ENCODE measurements at places on chromosomes 11 and 22.

DNA sequence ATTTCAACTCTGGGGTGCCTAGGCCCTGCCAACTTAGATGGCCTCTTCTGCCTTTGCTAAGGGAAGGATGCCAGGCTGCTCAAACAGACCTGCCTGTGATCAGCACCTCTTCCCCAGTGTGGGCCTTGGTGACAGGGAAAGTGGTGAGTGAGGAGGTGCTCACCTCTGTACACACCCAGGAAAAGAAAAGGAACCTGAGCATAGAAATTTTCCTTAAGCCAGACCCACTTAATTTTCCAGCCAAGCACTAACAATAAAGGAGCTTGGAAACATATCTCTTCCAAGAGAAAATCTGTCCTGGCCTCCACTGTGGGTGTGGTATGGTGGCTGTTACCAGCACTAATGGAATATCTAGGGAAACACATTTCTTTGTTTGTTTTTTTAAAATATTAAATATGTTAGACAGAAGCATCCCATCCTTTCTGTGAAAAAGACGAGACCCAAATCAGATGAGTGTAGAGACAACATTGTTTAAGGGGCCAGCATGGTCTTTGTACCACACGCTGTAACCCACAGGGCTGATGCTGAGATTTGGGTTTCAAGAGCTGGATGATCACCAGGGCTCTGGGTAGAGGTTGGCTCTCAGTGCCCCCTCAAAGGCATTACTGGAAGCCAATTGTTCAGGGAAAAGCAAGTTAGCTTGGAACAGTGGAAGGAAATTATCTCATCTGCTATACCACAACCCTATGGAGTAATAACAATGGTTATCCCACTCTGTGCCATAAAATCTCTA is 472.2 kb downstream of the INSC start:
- DNase-seq: no peak

GRCh38 chr11:78076733-78077403 is 2.8 kb downstream of the NDUFC2 start:
- no peak for DNase-seq

- no peak for DNase-seq
These were observed 35.7 kb upstream of the USP47 start for GRCh38 chr11:11806074-11806473.

DNA sequence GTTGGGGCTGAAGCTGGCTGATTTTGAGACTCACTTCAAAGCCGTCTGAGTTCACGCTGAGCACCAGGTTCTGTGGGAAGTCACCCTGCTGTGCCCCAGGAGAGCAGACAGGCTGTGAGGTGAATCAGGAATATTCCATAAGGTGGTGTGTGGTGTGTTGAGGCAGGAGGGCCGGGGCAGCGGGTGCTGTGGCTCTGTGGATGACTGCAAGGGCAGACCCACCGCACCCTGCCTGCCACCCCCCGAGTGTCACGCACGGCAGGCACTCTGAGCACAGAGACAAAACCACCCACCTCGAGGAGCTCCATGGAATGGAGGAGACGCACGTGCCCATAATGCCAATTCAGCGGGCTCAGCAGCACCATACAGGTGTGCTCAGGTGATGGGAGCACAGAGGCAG is 147.8 kb downstream of the PKNOX2 start:
- no peak for DNase-seq

DNA sequence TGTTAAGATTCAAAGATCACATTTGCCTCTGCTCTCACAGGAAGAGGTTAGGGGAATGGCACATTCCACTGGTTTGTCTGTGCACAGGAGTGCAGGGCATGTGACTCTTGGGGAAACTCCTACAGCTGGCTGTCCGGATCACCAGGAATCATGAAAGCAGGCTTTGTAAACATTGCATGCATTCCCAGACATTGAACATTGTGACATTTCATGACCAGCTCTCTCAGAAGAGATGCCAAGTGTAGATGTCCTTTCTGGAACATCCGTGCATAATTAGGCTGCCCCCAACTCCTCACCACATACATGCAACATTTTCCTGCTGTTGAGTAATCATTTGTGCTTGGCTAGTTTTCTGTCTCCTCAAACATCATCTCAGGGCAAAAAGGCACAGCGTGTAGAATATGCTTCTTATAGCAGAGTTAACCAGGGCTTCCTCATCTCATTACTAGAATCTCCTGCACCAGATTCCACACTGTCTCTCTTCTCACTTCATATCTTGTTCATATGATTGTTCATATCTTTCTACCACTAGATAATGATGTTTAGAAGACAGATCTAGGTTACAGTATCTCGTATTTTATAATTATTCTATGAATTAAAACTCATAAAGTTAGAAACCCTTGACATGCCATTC is 694.7 kb downstream of the NTM start:
- DNase-seq: peak; percentile 52

DNA sequence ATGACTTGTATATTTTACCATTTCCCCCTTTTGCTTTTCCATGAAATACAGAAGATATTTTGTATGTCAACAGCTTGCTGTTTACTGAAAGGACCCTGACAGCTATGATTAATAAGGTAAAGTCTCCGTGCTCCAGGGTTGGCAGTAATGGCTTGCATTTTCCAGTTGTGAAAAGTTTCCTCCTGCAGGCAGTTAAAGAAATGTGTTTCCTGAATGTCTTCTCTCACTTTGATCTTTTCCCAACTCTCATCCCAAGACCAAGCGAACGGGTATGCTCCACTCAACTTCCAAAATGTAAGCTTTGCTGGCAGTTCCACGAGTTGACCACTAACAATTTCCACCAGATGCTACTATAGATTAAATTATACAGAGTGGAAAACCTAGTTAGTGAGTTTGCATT is 8.9 kb downstream of the FIBIN start:
- DNase-seq: no peak

Measured in suppressor macrophage treated with lipopolysaccharide for 4 hours (primary cell).